Activated CD8-positive, alpha-beta memory T cell treated with anti-CD3 and anti-CD28 coated beads for 36 hours (primary cell): ENCODE measurements at places on chromosomes 2 and 18. TPM values are rescaled to one million over a fixed set of nuclear protein-coding genes. Genes with fewer than 3 reads are reported as not detected.

Gene SRD5A2
- not detected for total RNA-seq

Gene TMEM247
- not detected for total RNA-seq

Gene ARHGAP15
- 36.1 TPM for total RNA-seq

Gene TMEM163
- total RNA-seq = 0.10 TPM

Gene SLC4A5
- total RNA-seq = 1.6 TPM
